ENCODE measurements at places on chromosomes 3 and 15.

GRCh38 chr3:100386437-100387074, 14.3 kb downstream of the TOMM70 start:
- H3K36me3 ChIP-seq, result no peaks in the 10 kb centered on the region
- H3K4me1 ChIP-seq, result no peaks in the 10 kb centered on the region
- no peaks in the 10 kb centered on the region for H3K27me3 ChIP-seq
- no peak for DNase-seq

DNA sequence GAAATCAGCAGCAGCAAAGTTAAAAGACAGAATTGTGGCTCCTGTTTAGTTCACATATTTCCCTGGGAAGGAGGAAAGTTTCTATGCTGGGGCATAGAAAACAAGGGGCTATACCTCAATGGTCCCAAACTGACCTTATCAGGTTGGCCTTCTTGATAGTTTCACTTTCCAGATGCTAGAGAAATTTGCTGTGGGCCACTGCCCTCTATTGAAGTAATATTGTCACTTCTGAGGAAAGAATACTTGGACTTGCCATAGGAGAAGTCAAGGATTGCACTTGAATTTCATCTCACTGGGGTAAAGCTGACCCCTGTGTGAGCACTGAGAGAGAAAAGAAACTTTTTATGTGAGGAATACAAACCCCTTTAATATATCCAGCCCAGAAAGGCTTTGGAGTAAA, 49.3 kb upstream of the XCR1 start:
- H3K36me3 ChIP-seq, result no peaks in the 10 kb centered on the region
- H3K4me3 ChIP-seq, result no peak overlapping the region
- no peak overlapping the region for H3K27ac ChIP-seq
- no peaks in the 10 kb centered on the region for H3K4me1 ChIP-seq
- H3K27me3 ChIP-seq, result no peaks in the 10 kb centered on the region

GRCh38 chr3:100429187-100429716, 27.9 kb downstream of the LNP1 start:
- no peak for DNase-seq
- H3K4me1 ChIP-seq, result no peaks in the 10 kb centered on the region
- H3K36me3 ChIP-seq, result no peaks in the 10 kb centered on the region
- no peaks in the 10 kb centered on the region for H3K27me3 ChIP-seq
- no peak overlapping the region for H3K4me3 ChIP-seq

DNA sequence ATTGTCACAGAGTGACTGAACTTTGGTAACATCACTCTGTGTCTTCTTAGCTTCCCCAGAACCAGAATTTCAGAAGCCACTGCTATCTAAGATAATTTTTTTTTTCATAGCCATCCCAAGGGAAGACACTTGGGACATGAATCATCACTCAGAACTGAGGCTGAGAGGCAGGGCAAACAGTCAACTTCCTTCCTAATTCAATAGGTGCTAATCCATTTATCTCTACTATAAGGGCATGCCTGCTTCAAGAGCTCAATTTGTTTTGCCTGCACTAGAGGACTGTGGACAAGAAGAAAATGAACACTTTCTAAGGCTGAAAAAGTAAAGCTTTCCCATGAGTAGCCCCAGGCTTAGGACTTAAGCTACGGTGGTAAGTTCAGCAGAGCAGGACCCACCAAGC, 56.7 kb upstream of the MYRIP start:
- DNase-seq, result no peak
- H3K27me3 ChIP-seq, result no peaks in the 10 kb centered on the region
- H3K4me3 ChIP-seq, result no peak overlapping the region
- no peaks in the 10 kb centered on the region for H3K36me3 ChIP-seq

DNA sequence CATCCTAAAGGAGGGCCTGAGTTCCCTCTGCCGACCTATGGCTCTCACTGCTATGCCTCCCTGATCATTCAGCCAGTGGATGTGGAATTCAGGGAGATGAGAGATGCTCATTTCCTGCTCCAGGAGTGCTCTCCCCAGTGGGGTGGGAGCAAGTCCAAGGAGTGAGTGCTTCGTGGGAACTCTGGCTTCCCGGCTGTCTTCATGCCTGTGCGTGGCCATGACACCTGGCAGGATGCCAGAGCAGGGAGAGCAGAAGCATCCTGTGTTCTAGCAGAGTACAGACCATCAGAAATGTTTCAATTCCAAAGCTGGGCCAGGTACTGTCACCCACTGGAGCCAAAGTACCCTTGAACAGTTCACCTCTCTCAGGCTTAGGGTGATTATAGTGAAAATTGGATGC, 45.1 kb downstream of the APH1B start:
- no peak for DNase-seq
- no peaks in the 10 kb centered on the region for H3K27me3 ChIP-seq
- H3K36me3 ChIP-seq, result no peaks in the 10 kb centered on the region
- no peak overlapping the region for H3K4me3 ChIP-seq

- H3K4me3 ChIP-seq, result no peak overlapping the region
- no peaks in the 10 kb centered on the region for H3K4me1 ChIP-seq
- no peak overlapping the region for H3K27ac ChIP-seq
- H3K27me3 ChIP-seq, result no peaks in the 10 kb centered on the region
Observed at GRCh38 chr3:153503873-153504272, 341.8 kb downstream of the RAP2B start.

DNA sequence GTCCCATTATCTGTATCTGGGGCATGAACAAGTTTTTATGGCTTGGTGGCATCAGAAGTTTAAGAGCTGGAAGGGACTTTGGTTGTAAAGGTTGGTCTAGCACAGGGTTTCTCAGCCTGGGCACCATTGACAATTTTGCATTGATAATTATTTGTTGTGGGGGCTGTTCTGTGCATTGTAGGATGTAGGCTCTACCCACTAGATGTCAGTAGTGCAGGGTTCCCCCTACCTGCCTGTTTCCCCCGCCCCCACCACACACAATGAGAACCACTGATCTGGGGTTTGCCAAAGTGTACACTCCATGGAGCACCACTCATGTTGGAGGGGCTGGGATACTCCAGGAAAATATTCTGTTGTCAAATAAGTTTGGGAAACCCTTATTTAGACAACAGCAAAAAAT, 42.7 kb downstream of the PLCL2 start:
- no peaks in the 10 kb centered on the region for H3K36me3 ChIP-seq
- no peak for DNase-seq
- no peak overlapping the region for H3K27ac ChIP-seq
- H3K4me3 ChIP-seq, result no peak overlapping the region

DNA sequence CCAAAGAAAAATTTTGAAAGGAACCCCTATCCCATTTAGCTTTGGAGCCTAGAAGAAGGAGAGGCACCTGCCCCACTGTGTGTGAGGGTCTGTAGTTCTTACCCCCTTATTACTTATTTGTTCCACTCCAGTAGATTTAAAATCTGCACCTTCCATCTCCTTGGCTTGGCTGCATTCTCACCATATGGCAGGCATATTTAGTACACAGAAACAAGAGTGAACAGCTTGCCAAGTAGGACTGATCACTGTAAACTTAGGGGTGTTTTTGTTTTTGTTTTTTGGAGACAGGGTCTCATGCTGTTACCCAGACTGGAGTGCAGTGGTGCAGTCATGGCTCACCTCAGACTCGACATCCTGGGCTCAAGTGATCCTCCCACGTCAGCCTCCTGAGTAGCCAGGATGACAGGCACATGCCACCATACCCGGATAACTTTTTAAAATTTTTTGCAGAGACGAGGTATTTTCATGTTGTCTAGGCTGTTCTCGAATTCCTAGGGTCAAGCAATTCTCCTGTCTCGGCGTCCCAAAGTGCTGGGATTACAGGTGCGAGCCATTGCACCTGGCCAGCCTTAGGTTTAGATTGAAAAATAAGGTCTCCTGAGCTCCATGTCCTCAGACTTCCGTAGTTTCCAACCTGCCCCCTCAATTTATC, 14.1 kb upstream of the ANXA2 start:
- H3K36me3 ChIP-seq, result no peaks in the 10 kb centered on the region
- H3K4me1 ChIP-seq, result no peaks in the 10 kb centered on the region
- no peak overlapping the region for H3K4me3 ChIP-seq
- H3K27me3 ChIP-seq, result no peaks in the 10 kb centered on the region
